ENCODE measurements at places on chromosomes 3 and 15.

DNA sequence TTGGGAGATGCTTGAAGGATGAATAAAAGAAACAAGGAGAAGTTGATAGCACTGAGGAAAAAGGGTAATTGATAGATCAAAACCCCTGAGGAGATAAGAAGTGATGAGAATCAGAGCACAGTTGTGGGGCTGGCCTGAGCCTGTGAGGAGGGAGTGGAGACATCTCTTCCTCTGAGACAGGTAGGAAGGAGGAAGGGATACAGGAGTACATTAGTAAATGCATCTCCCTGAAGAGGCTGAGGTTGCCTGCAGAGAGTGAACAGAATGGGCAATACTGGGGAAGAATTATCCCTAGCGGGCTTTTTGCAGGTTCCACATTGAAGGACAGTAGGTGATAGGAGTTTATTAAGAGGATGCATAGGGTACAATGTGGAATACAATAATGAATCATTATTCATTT is 17.3 kb upstream of the SCAMP5 start:
- DNase-seq, result no peak

- peak; percentile 26 for DNase-seq
Observed at GRCh38 chr15:67406257-67406861, 114.6 kb upstream of the C15orf61 start.

DNA sequence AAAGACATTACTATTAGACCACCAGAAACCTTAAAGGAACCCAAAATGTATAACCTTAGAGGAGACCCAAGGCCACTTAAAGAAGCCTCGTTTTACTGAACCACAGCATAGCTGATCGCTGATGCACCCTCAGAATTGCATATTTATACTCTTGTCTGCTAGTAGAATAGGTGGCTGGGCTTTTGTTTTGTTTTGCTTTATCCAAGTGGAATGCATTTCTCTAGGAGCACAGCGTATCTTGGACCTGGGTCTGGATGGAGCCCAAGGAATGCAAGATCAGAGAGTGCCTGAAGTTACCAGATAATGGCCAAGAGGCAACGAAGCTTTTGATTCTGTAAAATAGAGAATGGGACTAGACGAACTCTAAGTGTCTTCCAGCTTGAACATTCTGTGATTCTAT is 129.2 kb upstream of the COL8A1 start:
- DNase-seq, result no peak

- no peak for DNase-seq
Observed at GRCh38 chr3:141383555-141384129, 15.3 kb downstream of the ZBTB38 start.

DNA sequence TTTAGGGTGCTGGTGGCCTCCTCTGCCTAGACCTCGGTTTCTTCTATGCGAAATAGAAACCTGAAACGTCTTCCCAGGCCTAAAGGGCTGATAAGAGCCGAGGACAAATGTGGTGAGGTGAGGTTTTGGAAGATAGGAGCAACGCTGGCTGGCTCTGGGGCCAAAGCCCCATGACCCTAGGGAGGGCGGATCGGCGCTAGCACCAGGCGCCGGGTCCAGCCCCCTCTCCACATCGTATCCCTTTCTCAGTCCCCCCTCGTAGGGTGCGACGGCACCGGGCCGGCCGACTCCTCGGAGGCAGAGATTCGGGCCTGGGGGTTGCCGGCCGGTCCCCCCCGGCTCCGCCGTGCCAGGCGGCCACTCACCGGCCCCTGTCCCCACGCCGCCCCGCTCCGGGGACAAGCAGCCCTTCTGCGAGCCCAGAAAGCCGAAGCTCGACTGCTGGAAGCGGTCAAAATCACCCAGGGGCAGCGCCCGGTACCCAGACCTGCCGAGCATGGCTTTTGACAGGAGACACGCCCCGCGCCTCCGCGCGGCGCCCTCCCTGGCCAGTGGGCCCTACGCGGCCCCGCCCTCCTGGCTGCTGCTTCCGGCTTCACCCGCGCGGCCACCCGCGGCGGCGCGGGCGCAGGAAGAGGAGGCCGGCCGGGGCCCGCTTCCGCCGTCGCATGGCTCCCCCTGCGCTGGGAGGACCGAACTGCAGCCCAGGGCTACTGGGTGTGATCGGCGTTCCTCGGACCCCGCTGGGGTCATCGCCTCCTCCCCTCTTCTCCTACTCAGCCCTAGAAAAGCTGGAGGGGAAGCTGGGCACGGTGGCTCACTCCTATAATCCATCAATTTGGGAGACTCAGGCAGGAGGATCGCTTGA is at the start of gene STOML1:
Gene STOML1 (minus strand): TSS at position 570 of the 868 bp plus-strand sequence. CDS start 72 bp downstream, at position 498.
- peak; percentile 71 for DNase-seq

DNA sequence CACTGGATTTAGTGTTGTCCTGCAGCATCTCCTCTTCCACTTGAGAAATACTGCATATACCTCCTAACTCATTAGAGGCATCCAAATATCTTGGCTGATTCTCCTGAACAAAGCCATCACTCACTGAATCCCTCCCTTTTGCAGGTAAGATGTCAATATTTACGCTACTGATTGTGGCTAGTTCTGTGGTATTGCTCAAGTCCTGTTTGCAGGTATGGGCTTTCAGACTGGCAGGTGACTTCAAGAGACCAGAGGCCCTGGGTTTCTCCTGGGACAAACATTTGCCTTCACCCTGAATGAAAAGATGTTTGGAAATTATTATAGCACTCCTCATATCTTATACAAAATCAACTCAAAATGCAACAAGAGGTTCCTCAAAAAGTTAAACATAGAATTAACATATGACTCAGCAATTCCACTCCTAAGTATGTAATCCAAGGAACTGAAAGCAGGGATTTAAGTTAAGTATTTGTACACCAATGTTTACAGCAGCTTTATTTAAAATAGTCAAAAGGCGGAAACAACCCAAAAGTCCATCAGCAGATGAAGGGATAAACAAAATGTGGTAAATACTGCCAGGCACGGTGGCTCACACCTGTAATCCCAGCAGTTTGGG is 18.6 kb downstream of the NEK4 start:
- DNase-seq, result no peak

GRCh38 chr15:45205192-45205591 is 17.4 kb upstream of the SHF start:
- DNase-seq, result peak; percentile 46

DNA sequence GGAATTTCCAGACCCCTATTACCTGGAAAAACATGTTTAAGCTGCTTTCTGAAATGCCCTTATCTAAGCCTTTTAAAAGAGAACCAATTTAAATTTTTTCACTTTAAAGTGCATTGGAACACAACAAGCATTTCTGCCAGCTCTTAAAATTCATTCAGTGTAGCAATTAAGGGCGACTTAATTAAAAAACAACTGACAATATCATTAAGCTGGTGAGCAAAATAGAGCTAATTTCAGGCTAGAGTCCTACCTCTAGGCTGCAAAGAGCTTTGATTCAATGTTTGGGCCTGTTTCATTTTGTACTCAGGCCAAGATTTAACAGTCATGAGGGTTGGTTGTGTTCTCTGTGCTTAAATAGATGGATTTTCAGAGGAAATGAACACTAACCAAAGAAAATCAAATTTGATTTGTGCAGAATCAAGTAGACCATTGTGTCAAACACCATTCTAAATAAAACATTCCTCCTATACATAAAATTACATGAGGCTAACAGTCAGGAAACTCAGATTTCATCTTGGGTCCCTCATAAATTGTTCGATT is 114.6 kb downstream of the TMEM108 start:
- no peak for DNase-seq

DNA sequence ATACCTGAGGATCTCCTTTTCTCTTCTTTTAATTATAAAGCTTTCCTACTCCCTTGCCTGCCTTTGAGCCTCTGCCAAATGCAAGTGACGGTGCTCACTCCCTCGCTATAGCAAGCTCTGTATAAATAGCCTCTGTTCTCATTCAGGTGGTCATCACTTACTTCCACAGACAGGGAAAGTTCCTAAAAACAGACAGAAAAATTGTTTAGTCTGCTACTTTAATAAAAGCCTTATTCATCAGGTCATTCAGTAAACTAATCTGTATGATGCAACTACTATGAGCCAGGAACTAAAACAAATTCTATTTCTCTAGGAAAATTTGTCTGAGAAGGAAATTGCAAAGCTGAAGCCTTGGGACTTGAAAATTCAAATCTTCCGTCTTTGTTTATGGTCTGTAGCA is 10.2 kb upstream of the DLG1 start:
- DNase-seq, result no peak

DNA sequence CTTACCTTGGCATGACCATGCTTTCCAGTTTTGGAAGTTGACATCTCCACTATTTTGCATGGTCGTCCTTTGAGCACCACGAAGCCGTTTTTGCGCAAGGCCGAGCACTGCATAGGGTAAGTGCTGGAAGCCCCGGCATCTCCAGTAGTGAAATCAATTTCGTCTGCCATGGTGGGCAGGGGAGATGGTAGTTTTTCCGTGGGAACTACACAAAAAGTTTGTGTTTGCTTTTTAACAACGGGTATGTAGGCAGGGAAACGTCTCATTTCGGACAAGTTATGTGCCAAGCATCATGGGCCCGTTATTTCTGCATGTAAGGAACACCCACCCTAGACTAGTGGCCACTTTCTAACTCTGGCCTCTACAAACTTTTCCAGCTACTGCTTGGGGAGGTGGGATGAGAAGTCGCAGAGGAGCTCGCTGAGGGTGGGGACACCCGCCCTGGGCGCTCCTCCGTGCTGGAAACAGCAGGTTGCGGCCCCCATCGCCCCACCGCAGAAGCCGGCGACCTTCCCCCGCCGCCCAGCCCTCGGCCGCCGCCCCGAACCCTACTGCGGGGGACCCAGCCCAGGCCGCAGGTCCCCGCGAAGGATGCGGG is 701 bp downstream of the EIF5A2 start:
- no peak for DNase-seq

DNA sequence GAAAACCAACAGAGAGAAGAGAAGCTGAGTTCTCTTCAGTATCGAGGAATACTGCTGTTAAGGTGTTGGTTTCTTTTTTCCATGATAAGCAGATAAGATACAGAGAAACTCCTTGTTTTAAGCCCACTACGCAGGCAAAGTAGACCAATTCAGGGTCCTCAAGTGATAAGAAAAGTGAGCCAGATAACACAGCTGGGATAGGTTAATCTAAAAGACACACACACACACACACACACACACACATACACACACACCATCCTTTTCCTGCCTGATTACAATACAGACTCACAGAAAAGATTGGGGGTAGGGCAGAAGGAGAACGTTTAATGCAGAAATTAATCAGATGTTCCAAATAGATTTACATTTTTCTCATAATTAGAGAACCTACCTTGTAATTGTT is 6.5 kb upstream of the PHLDB2 start:
- no peak for DNase-seq

- no peak for DNase-seq
Observed at GRCh38 chr15:80992441-80992840, 2.8 kb upstream of the MESD start.
